Neural crest cell (in vitro differentiated cells): ENCODE measurements at places on chromosomes 16 and 17. TPM values are rescaled to one million over a fixed set of nuclear protein-coding genes. Genes with fewer than 3 reads are reported as not detected.

DNA sequence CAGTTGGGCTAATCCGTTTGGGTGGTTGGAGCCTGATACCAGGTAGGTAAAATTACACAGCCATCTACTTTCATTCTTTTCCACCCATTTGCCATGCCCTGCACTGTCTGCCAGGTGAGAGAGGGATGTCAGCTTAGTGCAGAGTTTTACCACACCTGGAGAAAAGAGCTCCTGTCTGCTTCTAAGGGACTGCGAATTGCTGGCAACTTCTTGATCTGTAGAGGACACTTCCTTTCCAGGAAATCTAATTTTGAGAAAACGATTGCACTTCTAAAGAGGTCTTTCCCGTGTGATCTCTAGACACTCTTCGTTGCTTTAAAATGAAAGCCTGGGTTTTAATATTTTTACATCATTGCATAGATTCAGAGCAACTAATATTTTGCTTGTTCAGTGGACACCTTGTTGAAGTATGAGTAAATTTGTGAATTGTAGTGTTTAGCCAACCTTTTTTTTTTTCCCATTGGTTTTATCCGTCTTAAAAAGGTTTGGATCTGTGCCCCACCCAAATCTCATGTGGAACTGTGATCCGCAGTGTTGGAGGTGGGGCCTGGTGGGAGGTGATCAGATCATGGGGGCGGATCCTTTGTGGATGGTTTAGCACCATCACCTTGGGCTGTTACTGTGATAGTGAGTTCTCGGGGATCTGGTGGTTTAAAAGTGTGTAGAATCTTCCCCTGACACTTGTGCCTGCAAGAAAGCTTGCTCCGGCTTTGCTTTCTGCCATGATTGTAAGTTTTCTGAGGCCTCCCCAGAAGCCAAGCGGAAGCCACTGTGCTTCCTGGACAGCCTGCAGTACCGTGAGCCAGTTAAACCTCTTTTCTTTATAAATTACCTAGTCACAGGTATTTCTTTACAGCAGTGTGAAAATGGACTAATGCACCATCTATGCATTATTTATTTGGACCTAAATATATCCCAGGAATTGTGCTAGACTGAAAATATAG, 104.6 kb downstream of the PRKCA start:
- H3K4me1 ChIP-seq = peaks cover 21% of the 10 kb centered on the region
- H3K27me3 ChIP-seq = no peaks in the 10 kb centered on the region
- no peaks in the 10 kb centered on the region for H3K36me3 ChIP-seq
- no peak for DNase-seq
- H3K27ac ChIP-seq = no peak overlapping the region

Gene PRM1
- not detected in 2 replicates for total RNA-seq

GRCh38 chr17:59141860-59142259, 13.1 kb downstream of the SKA2 start:
- no peaks in the 10 kb centered on the region for H3K27me3 ChIP-seq
- no peak for DNase-seq
- H3K4me3 ChIP-seq = no peak overlapping the region
- peaks cover 10% of the 10 kb centered on the region for H3K36me3 ChIP-seq
- peaks cover 13% of the 10 kb centered on the region for H3K4me1 ChIP-seq

DNA sequence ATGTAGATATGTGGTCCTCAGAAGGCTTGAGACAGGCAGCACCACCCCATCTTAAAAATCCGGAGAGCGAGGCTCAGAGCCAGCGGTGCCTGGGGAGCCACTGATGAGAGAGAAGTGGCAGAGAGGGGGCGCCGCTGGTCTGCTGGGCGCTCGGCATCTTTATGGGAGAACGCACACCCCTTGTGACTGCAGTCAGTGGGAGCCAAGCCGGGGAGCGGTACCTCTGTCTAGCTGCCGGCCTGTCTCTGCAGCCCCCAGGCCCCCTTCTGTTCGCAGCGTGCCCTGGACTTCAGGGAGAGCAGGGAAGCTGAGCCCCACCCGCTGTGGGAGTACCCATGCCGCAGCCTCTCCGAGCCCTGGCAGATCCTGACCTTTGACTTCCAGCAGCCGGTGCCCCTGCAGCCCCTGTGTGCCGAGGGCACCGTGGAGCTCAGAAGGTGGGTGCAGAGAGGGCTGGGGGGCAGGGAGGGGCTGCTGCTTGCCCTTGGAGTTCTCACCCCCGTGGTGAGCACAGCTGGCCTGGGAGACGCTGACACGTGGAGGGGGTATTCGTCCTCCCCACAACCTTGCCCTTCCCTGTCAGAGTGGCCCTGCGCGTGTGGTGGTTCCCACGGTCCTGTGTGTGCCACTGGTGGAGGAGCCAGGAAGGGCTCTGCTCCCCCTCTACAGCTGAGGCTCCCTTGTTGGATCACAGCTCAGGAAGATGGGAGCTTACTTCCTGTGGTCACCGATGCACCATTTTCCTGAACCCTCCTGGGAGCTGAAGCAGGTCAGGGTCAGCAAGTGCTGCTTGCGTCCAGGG, 44.8 kb downstream of the PRMT7 start:
- no peaks in the 10 kb centered on the region for H3K27me3 ChIP-seq
- H3K27ac ChIP-seq = no peak overlapping the region
- H3K4me1 ChIP-seq = no peaks in the 10 kb centered on the region
- no peaks in the 10 kb centered on the region for H3K36me3 ChIP-seq
- H3K4me3 ChIP-seq = no peak overlapping the region
- DNase-seq = no peak

Gene HSF4
- total RNA-seq = 1.3 TPM in 1 of 2 replicates, not detected in the other

- no peaks in the 10 kb centered on the region for H3K36me3 ChIP-seq
- H3K27me3 ChIP-seq = no peaks in the 10 kb centered on the region
- H3K27ac ChIP-seq = no peak overlapping the region
These were observed 410.0 kb upstream of the SOX9 start for GRCh38 chr17:71710816-71711215.

- H3K36me3 ChIP-seq = peaks cover 7% of the 10 kb centered on the region
- H3K27ac ChIP-seq = no peak overlapping the region
- H3K27me3 ChIP-seq = peaks cover 3% of the 10 kb centered on the region
- H3K4me3 ChIP-seq = no peak overlapping the region
- peaks cover 12% of the 10 kb centered on the region for H3K4me1 ChIP-seq
These were observed 19.5 kb downstream of the UNC13D start for GRCh38 chr17:75824666-75825065.

Gene FOXC2
- total RNA-seq = 0.11 TPM in 1 of 2 replicates, not detected in the other

- peaks cover 17% of the 10 kb centered on the region for H3K4me1 ChIP-seq
- no peaks in the 10 kb centered on the region for H3K36me3 ChIP-seq
- no peak overlapping the region for H3K4me3 ChIP-seq
- H3K27ac ChIP-seq = peak overlapping the region; percentile 72
- H3K27me3 ChIP-seq = peaks cover 9% of the 10 kb centered on the region
- DNase-seq = no peak
These were observed 90.5 kb upstream of the HSBP1 start for GRCh38 chr16:83717308-83717707.

Gene ALDH3A1
- 0.64 TPM in 1 of 2 replicates, not detected in the other for total RNA-seq

- H3K4me1 ChIP-seq = peaks cover 59% of the 10 kb centered on the region
- H3K4me3 ChIP-seq = no peak overlapping the region
- no peaks in the 10 kb centered on the region for H3K36me3 ChIP-seq
- H3K27me3 ChIP-seq = no peaks in the 10 kb centered on the region
These were observed 582.7 kb upstream of the PSMD7 start for GRCh38 chr16:73713778-73714495.

Gene SHCBP1
- 18.7 and 19.2 TPM in 2 replicates for total RNA-seq

Gene WFDC1
- 0.14 and 0.30 TPM in 2 replicates for total RNA-seq

GRCh38 chr17:35286120-35286781, 43.4 kb downstream of the SLFN5 start:
- H3K36me3 ChIP-seq = no peaks in the 10 kb centered on the region
- peaks cover 25% of the 10 kb centered on the region for H3K27me3 ChIP-seq

- H3K4me3 ChIP-seq = no peak overlapping the region
- no peak for DNase-seq
- H3K36me3 ChIP-seq = no peaks in the 10 kb centered on the region
- H3K27me3 ChIP-seq = peaks cover 10% of the 10 kb centered on the region
These were observed 2.5 kb upstream of the CCL2 start for GRCh38 chr17:34252444-34253138.

DNA sequence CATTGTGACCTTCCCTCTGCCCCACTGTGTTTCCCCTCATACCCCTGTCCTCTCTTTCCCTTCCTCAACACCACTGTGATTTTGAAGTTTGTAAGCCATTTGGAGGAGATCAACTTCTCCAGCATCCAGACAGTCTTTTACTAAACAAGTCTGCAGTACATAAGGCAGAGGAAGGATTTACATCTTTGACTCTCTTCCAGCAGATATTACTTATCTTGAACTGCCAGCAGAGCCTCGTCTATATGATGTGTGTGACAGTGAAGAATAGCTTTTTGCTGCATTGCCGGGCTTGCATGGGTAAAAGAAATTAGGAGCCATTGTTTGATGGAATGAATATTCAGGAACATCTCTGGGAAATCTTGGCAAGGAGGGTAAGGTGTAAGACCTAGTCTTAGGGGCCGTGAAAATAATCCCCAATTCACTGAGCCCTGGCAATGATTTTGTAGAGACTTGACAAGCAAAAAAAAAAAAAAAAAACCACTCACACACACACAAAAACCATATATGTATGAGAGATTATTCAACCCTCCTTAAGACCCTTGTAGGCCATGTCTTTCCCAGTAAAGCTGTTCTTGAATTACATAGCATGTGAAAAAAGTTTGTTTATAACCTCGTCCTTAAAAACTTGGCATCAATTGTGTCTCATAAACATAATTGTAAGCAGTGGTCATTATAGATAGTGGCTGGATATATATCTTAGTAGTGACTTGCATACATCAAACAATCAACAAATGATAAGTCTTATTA, 903.9 kb downstream of the CDH11 start:
- no peak overlapping the region for H3K27ac ChIP-seq
- no peaks in the 10 kb centered on the region for H3K27me3 ChIP-seq
- H3K36me3 ChIP-seq = no peaks in the 10 kb centered on the region
- H3K4me3 ChIP-seq = no peak overlapping the region
- H3K4me1 ChIP-seq = no peaks in the 10 kb centered on the region

Gene KCNAB3
- total RNA-seq = 19.9 and 20.4 TPM in 2 replicates

- peaks cover 6% of the 10 kb centered on the region for H3K36me3 ChIP-seq
- H3K4me3 ChIP-seq = no peak overlapping the region
- no peak overlapping the region for H3K27ac ChIP-seq
- no peak for DNase-seq
These were observed 21.1 kb upstream of the SPATA32 start for GRCh38 chr17:45282683-45283644.

Gene CACNG1
- 0.32 and 0.44 TPM in 2 replicates for total RNA-seq

- no peak overlapping the region for H3K27ac ChIP-seq
- no peaks in the 10 kb centered on the region for H3K27me3 ChIP-seq
- no peak overlapping the region for H3K4me3 ChIP-seq
- no peaks in the 10 kb centered on the region for H3K36me3 ChIP-seq
These were observed 103.3 kb upstream of the NLRP1 start for GRCh38 chr17:5687646-5688045.

Gene HBQ1
- total RNA-seq = 1.8 and 2.9 TPM in 2 replicates

Gene CAPNS2
- total RNA-seq = 0.23 TPM in 1 of 2 replicates, not detected in the other

DNA sequence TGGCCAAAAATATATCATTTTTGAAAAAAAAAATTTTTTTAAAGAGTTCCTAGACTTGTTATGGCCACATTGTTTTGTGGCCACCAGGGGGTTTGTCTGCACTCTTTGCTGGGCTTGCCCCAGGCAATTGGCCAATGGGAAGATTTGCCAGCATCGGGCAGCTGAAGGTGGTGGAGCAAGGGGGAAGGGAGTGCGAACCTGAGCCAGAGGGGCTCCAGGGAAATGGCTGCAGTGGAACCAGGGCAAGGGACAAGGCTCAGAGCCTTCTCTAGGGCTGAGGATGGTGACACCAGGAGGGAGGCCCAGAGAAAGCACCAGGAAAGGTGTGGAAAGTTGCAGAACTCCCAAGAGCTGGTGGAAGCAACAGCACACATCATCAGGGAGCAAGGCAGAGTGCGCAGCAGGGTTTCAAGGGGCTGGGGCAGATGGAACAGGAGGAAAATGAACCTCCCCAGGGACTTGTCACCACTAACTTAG, 15.5 kb upstream of the CMIP start:
- H3K27ac ChIP-seq = peak overlapping the region; percentile 45
- H3K27me3 ChIP-seq = no peaks in the 10 kb centered on the region

- no peak overlapping the region for H3K4me3 ChIP-seq
- H3K36me3 ChIP-seq = no peaks in the 10 kb centered on the region
- no peaks in the 10 kb centered on the region for H3K27me3 ChIP-seq
- no peaks in the 10 kb centered on the region for H3K4me1 ChIP-seq
- no peak for DNase-seq
These were observed 88.2 kb downstream of the CHD9 start for GRCh38 chr16:53142823-53143568.

- no peaks in the 10 kb centered on the region for H3K27me3 ChIP-seq
- peak overlapping the region; percentile 91 for H3K4me3 ChIP-seq
- peaks cover 5% of the 10 kb centered on the region for H3K36me3 ChIP-seq
- H3K27ac ChIP-seq = no peak overlapping the region
These were observed 2.6 kb upstream of the PITPNC1 start for GRCh38 chr17:67374329-67375053.

DNA sequence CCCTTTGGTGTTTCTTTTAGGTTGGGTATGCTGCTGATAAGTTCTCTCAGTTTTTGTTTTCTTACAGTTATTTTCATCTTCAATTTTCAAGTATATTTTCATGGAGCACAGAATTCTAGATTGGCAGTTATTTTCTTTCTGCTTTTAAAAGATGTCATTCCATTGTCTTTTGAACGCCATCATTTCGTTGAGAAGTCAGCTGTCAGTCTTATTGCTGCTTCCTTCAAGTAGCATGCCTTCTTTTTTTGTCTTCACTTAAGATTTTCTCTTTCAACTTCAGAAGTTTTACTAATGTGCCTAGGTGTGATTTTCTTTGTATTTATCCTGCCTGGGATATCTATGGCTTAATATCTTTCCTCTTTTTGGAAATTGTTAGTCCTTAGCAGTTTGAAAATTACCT, 262.2 kb upstream of the PMFBP1 start:
- no peaks in the 10 kb centered on the region for H3K27me3 ChIP-seq
- no peaks in the 10 kb centered on the region for H3K4me1 ChIP-seq
- DNase-seq = no peak
- no peak overlapping the region for H3K4me3 ChIP-seq

GRCh38 chr17:28946239-28946638, 5.1 kb downstream of the PHF12 start:
- no peak for DNase-seq
- no peaks in the 10 kb centered on the region for H3K36me3 ChIP-seq
- peaks cover 35% of the 10 kb centered on the region for H3K4me1 ChIP-seq
- H3K27me3 ChIP-seq = no peaks in the 10 kb centered on the region
- peak overlapping the region; percentile 72 for H3K4me3 ChIP-seq

Gene CCDC154
- total RNA-seq = 1.2 and 1.9 TPM in 2 replicates

DNA sequence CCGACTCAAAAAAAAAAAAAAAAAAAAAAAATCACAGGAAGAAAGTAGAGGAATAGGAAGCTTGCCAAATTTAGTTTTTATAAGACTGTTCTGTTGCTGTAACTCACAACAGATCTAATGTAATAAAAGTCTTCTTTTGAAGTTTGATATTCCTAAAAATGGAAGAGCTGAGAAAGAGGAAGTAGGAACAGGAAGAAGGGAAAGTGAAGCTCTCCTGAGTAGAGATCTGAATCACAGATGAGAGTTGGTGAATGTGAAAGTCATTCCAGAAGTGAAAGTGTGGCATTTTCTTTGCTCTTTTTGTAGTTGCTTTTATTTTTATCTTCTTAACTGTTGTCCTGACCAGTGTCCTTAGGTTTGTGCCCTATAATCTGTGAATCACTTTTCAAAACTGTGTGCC, 2.1 kb downstream of the NMT1 start:
- DNase-seq = no peak
- H3K4me3 ChIP-seq = peak overlapping the region; percentile 54
- H3K27ac ChIP-seq = no peak overlapping the region
- no peaks in the 10 kb centered on the region for H3K36me3 ChIP-seq
